ENCODE measurements at places on chromosomes 13 and 19.

DNA sequence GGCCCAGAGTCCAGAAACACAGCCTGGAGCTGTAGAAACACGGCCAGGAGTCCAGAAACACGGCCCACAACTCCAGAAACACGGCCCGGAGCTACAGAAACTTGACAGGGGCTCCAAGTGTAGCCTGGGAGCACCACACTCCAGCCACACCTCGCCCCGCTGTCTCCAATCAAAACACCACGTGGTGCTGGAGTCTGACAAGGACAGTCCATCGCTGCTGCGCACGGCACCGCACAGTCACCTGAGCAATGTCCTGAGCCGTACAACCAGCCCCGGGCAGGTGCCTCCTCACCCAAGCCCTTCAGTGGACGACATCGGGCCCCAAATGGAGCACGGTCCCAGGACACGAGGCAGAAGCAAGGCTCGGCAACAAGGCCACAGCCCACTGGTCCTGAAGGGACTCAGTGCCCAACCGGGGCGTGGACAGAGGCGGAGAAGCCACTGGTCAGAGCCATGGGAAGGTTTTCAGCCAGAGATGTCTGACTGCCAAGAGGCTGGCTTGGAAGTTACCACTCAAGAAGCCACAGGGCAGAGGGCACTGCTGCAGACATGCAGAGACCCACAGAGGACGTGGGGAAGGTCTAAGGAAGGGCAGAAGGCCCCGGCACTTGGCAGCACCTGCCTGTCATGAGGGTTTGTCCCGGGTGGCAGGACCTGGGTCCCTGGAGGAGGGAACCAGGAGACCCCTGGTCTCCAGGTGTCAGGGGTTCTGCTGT, 19.7 kb upstream of the PLPP2 start:
- DNase-seq: no peak

- no peak for DNase-seq
Measured at GRCh38 chr13:95626768-95627167, 17.7 kb downstream of the DZIP1 start.

DNA sequence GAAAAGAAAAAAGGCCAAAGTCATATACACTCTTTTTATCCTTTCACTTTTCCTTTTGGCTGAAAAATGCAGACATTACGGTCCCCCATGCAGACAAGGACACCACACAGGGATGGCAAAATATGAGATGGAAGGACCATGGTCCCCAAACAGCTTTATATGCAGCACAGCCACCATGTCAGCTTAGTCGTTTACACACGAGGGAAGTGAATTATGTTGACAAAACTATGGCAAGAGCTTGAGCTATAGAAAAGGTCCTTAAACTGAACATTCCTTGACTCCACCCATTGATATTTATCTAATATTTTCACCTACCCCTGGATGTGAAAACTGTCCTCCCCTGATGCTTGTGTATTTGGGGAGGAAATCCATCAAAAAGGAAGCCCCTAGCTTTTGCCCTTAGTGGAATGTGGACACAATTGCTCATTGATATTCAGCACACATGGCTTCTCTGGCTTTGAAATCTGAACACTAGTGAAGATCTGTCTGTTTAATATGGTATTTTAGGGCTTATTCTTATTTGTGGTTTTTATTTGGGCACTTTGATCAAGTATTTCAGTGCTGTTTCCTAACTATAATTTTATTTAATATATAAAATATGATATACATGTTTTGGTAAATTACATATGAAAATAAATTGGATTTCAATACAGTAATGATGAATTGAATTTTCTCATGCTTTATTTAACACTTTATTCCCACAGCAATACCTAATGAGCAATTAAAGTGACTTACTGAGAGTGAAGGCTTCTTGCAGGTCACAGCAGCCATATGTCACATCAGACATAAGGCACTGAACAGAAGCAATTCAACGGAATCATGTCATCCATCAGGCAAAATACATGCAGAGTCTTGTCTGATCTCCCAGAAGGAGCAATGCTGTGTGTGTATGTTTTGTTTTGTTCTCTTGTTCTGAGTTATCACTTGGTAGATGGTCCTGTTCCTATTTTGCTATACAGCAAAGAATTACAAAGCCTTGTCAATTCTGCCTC, 6.8 kb upstream of the GTF2F2 start:
- no peak for DNase-seq

DNA sequence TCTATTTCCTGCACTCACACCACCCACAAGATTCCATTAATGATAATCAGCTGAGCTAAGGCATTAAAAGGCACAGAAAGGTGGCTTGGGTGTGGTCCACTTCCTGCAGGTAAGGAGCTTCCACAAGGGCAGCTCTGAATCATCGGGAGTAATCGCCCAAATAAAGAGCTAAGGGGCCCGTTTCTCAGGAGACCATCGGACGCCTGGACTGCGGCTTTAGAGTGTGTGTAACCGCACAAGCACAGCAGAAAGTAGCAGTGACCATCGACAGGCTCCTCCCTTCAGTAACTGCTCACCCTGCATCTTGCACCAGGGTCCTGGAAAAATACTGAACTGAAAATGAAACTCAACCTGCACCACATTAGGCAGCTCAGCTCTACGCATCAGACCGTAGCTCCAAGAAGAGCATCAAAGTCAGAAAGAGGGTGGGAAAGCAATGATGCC, 6.0 kb downstream of the STK24 start:
- no peak for DNase-seq

GRCh38 chr19:53158119-53158656, 665 bp downstream of the ZNF347 start:
- no peak for DNase-seq

DNA sequence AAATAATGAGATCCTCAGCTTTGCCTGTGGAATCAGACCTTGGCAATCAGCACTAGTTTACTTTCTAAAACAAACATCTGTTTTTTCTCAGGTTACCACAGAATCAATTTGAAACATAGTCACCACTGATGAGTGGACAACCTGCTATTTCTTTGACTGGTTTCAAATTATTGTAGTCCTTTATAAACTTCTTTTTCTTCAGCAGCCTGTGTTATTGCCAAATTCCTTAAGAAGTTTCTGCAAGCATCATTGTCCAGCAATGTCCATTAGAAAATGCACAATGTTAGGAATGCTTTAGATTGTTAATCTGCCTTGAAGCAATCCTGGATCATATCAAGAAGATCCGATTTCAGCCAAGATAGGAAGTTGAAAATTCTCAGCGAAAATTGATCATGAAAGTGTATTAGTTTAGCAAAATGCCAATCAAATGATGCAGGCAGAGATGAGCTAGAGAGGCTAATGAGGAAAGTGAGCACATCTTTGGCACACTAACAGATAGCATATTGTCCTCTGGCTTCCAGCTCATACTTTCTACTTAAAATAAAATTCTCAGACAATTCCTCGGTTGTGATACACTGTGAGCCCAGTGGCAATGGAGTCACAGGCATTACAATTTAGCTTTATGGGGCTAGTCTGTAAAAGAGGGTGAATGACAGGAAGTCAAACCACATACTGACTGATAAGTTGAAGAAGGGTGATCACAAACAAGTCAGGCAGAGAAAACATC, 270.6 kb downstream of the SLITRK6 start:
- DNase-seq: no peak

- no peak for DNase-seq
Measured at GRCh38 chr13:27923794-27924528, 4.2 kb downstream of the PDX1 start.

DNA sequence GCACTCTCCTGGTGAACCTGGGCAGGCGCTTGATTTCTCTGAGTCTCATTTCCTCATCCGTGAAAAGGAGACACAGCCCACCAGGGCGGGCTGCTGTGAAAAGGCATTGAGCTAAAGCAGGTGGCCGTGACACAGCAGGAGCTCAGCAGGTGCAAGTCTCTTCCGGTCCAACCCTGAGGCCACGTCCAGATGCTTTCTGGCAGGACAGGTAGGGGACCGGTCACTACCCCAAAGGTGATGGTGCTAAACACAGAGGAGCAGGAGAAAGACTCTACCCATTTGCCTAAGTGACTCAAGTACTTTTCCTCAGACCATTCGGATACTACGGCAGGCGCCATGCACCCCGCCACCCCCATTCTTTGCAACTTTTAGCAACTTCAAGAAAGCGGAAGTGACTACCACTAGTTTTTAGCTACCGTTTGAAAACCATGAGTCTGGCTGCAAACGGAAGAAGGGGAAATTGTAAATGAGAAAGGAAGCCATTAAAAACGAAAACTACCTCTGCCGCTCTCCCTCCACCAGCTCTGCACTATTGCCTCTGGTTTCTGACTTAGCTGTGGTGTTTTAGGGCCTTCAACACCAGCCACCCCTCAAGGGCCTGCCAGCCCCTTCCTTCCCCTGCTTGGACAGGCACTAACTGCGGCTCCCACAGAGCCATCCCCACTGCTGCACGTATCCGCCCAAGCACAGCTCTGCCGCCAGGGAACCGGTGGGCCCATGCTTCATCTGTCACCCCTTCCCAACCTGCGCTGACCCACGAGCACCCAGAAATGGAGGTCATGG, 4.8 kb downstream of the PPP6R1 start:
- DNase-seq: no peak

Measured in NCI-H1048 (cell line).